ENCODE measurements at places on chromosomes 3 and 15. TPM values are rescaled to one million over a fixed set of nuclear protein-coding genes. Genes with fewer than 3 reads are reported as not detected.
A peak's percentile ranks its signal among the peaks of the same experiment; 100 is the strongest.

DUOXA2 gene
- not detected for polyA plus RNA-seq

RAD18 gene
- polyA plus RNA-seq = 7.7 TPM

CCK gene
- 19.5 TPM for polyA plus RNA-seq

LDHAL6B gene
- polyA plus RNA-seq = not detected

SLC2A2 gene
- polyA plus RNA-seq = 0.10 TPM

ETV5 gene
- 26.7 TPM for polyA plus RNA-seq

UBA7 gene
- polyA plus RNA-seq = 21.6 TPM

SERINC4 gene
- polyA plus RNA-seq = not detected

DNA sequence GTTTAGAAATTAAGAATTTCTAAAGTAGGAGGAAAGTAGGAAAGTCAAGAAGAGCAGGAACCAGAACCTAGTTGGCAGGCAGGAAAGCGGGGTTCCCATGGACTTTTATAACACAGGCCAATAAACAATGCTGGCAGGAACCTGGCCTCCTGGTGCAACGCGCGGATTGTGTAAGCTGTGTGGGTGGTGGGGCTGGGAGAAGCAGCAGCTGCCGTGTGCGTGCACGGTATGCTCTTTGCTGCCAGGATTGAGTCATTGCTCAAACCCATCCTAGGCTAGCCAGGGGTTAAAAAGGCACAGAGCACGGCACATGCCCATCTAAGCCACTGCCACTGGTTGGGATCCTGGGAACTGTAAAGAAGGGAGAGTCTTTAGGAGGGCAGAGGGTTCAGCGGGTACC lies 209.9 kb upstream of the RGMA start:
- DNase-seq = no peak

- no peak for DNase-seq
Observed at GRCh38 chr3:177351757-177352158, 154.5 kb upstream of the TBL1XR1 start.

DNA sequence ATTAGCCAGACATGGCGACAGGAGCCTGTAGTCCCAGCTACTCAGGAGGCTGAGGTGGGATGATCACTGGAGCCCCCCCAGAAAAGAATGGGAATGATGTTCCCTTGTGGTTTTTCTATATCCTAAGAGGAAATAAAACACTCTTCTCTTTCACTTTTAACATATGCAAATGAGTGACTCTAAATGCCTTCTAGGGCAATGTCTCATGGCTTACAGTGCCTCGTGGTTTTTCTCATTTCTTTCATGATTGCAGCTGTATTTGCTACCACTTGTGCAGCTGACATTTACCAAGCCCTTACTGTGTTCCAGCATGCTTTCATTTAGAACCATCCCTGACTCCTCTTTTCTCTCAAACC lies 26.4 kb downstream of the STOML1 start:
- DNase-seq = no peak

GRCh38 chr15:50247819-50248655 lies 17.5 kb downstream of the HDC start:
- DNase-seq = peak; percentile 20

- DNase-seq = no peak
Observed at GRCh38 chr3:101963902-101964362, 114.6 kb downstream of the NFKBIZ start.

- DNase-seq = peak; percentile 19
Observed at GRCh38 chr15:101320501-101321052, 25.5 kb upstream of the SNRPA1 start.

- peak; percentile 88 for DNase-seq
Observed at GRCh38 chr3:171306631-171307030, 153.6 kb downstream of the TNIK start.

DNA sequence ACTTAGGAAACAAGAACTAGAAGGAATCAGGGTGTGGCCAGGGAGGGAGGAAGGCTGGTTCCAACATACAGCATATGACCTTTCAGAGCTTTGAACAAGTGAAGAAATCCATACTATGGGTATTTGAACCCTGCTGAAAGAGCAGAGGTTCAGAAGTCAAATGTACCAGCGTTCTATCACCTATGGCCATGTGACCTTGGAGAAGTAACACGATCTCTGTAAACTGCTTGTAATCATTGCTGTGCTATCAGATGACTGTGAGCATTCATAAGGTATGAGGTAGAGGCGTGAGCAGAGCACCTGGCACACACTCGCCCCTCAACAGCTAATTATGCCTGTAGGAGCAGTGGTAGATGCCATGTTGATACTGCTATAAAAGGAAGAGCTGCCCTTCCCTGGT lies 55.2 kb downstream of the KLHL6 start:
- no peak for DNase-seq

DNA sequence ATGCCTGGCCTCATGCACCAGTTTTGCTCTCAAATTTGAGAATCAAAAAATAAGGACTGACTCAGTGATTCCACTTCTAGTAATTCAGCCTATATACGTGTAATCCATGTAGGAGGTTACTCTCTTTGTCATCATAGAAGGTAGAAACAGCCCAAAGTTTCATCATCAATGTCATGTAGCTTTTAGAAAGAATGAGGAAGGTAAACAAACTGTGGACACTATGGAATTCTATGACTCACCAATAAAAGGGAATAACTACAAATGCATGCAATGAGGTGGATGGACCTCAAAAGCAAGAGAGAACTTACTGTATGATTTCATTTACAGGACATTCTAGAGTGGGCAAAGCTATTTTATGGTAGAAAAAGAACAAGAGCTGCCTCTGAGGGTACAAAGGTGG lies 93.2 kb upstream of the LRIG1 start:
- no peak for DNase-seq

DNA sequence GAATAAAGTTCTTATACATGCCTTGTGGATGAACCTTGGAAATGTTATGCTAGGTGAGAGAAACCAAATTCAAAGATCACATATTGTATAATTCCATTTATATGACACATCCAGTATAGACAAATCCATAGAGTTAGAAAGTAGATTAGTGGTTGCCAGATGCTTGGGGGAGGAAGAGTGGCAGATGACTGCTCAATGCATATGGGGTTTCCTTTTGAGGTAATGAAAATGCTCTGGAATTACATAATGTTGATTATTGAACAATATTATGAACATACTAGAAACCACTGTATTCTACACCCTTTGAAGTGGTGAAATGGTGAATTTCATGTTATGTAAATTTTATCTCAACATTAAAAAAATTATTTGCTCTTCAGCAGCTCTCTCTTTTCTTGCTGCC lies 100.8 kb downstream of the DHX36 start:
- DNase-seq = no peak

DNA sequence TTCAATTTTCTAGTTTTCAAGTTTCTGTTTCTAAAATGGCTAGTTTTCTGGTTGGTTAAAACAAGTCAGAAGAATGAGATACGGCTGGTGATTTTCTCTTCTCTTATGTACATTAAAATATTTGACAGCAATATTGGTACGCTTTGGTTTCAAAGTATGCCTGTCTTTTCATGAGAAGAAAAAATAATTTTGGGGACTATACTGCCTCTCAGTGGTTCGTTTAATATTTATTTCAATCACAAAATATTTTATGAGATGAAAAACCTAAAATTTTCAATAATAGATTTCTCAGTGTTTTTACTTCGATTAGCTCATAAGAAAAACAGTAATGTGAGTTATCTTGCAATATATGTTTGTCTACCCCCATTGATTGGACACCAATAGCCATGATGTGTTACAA lies 72.8 kb upstream of the AADACL2 start:
- no peak for DNase-seq

DNA sequence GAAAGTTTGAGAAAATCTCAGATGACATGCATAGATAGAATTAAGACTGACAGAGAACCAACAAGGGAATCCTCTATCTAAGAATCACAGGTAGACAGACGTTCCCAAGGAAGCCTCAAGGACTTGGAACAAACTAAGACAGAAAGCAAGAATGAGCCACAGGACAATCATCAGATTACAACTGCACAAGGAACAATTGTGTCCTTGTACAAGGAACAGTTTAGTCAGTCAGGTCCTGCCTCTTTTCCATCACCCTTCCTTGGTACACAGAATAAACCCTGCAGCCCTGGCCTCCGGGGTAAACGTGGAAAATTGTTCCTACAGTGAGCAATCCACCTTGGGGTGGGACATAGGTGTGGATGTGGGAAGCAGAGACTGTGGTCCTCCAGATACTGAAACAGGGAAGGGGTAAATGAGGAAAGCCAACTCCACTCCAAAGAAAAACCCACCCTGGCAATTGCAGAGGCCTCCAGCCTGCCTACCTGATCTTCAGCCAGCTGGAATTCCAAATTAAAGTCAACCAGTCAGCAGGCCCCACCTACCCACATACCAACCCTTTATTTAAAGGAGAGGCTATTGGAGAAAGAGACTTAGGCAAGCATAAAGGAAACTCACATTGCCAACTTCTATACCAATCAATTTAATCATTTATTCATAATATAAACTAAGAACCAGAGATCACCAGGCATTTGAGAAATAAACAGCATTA lies 73.4 kb downstream of the ULK4 start:
- DNase-seq = no peak

DNA sequence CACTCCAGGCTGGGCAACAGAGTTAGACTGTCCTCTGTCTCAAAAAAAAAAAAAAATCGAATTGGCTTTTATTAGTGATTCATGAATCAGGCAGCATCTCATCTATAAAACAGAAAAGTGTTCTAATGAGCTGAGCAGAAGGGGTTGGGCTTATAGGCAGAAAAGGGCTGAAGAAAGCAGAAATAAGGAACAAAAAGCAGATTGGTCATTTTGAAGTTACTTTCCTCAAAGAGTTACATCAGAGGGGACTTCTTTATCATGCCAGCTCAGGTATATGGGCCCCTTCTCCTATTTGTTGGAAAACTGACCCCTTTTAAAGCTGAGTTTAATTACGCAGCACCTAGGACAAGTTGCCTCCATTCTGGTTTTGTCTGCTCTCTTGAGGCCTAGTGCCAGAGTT lies 722 bp upstream of the POGLUT1 start:
- DNase-seq = no peak

- no peak for DNase-seq
Observed at GRCh38 chr3:153889905-153890334, 231.3 kb upstream of the ARHGEF26 start.

- no peak for DNase-seq
Observed at GRCh38 chr15:42728560-42728959, 8.4 kb downstream of the CDAN1 start.

DNA sequence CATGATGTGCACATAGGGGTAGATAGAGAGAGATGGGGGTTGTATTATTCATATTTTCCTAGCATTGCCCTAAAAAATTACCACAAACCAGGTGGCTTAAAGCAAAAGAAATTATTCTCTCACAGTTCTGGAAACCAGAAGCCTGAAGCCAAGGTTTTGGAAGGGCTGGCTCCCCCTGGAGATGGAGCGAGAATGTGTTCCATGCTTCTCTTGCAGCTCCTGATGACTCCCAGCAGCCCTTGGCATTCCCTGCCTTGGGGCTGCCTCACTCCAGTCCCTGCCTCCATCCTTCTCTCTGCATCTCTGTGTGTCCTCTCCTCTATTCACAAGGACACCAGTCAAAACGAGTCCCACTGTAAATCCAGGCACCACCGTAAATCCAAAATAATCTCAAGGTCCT lies 91.5 kb upstream of the FAM174B start:
- DNase-seq = no peak

DNA sequence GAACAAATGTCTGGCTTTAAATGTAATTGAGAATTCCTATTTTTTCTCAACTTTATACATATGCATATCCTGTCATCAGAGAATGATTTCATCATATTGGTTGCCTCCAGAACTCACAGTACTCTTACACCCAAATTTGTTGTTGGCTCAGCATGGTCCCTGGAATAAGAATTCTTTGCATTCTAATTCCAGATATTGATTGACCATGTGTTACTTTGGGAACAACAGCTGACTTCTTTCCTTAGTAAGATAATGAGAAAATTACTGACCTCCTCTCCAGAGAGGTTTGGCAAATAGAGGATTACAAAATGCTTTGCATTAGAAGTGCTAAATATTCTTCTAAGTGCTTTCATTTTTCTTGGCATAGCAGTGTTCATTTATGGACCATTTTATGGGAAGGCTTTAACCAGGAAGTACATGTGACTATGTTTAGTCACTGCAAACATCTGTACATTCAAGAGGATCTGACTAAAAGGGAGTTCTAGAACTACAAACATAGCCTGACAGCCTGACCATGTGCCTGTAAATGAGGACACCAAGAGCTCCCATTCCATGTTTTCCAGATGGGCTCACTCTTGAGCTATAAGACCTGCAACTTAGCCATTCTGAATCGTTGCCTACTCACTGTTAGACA lies 391.6 kb upstream of the DPPA4 start:
- DNase-seq = peak; percentile 3

GRCh38 chr15:48774484-48774883 lies 36.4 kb downstream of the CEP152 start:
- DNase-seq = no peak

GRCh38 chr3:137761099-137761562 lies 3.0 kb upstream of the SOX14 start:
- DNase-seq = no peak

DNA sequence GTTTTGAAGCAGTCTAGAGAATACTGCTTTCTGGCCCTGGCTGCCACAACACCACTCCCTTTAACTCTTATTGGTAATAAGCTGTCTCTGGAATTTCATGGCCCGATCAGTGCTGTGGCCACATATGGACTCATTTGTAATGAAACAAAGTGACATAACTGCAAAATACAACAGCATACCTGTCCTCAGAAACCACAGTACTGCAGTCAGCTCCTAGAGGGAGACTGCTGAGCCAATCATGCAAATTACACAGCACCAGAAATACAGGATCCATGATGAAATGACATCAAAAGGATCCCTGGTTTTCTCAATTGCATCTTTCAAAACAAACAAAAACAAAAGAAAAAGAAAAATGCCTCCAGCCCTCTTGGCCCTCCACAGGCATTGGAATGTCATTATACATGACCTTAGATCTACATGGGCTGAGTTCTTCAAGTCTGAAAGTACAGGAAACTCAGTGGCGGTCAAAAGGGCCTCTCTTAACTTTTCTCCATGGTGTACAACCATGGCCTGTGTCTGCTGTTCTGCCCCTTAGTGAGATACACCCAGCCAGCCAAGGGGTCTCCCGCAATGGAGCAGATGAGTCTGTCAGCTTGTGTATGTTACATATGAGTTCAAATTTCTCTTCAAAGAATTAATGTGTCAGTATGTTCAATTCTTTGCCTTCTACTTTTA lies 24.9 kb upstream of the KBTBD12 start:
- no peak for DNase-seq

GRCh38 chr3:171789759-171790505 lies 20.4 kb downstream of the PLD1 start:
- no peak for DNase-seq

GRCh38 chr3:73535137-73535536 lies 89.6 kb downstream of the PDZRN3 start:
- no peak for DNase-seq

DNA sequence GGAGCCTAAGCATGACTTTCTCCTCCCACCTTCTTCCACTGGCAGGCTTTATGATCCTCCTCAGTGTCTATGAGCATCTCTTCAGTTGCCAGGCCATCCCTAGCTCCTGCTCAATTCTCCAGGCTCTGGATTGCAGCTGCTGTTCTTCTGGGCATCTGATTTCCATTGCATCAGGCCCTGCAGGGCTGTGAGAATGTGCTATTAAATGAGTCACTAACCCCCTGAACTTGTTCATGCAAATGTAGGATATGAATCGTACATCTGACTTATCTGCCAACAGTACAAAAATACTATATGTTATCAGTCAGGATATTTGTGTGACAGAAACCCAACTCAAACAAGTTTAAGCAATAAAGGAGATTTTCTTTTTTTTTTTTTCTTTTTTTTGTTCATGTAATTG lies 11.9 kb downstream of the GPR176 start:
- peak; percentile 80 for DNase-seq
